ENCODE measurements at places on chromosomes 5 and 9.
A peak's percentile ranks its signal among the peaks of the same experiment; 100 is the strongest.

- DNase-seq = no peak
These were observed 36.8 kb downstream of the NSG2 start for GRCh38 chr5:174082286-174082685.

DNA sequence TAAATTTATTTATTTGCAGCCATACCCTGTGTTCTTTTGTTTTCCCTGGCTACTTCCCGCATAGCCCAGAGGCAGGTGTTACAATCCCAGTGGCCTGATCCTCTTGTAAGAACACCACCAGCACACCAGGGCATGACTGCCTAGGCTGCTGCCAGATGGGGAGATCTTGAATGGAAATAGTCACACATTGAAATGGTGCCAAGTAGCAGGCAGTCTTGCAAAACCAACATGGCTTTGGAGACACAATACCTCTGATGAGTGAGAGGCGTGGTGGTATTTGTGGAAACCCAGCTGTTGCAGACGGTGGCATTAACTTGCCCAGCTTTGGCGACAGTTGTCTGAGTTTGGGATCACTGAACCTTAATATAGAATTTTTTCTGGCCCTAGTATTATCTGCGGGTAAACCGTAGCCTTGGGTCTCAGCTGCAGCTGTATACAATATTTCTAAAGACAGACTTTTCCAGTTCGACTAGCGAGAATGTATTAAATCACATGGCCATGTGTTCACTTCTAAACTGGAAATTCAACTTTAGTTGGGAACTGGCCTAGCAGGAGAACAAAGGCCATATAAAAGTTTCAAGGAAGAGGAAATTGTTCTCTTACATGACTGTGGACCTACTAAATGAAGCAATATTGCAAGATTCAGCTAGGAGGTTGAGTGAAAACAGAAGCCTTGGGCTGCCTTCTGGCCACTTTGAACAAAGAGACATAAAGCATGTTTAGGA, 277.0 kb downstream of the SMARCA2 start:
- peak; percentile 98 for DNase-seq

- DNase-seq = no peak
These were observed 353.4 kb upstream of the PANK3 start for GRCh38 chr5:168932400-168933189.

GRCh38 chr9:106287091-106287631, 575.8 kb upstream of the ZNF462 start:
- no peak for DNase-seq

DNA sequence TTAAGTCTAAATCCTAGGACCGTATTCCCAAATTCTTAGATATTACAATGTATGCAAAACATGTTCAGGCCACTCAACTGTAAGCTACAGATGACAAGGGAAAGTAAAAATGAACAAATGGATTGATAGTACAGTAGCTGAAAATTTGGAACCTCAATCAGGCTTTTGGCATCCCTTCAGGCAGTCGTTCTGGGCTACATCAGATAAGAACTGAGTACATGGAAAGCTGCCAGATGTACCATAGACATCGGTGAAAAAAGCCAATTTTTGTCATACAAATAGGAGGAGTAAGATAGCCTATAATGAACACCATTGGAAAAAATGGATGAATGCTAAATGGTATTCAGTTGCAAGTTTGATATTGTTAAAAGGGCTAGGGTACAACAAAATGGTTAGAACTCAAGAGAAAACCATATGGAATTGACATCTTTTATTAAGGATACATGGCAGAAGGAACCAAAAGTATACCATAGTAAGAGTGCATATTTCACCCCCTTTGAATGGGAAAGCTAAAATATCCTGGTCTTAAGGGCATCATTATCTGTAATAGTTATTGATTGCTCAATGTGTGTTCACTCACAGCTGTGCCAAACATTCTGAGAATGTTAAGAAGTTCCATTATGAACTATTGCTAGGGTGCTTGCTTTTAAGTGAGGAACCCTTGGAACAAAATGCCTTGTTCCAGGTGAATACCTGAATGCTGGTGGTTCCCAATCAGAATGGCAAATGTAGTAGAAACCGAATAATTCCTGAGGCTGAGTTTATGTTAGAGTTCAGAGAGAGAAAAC, 86.4 kb downstream of the NR3C1 start:
- DNase-seq = no peak

DNA sequence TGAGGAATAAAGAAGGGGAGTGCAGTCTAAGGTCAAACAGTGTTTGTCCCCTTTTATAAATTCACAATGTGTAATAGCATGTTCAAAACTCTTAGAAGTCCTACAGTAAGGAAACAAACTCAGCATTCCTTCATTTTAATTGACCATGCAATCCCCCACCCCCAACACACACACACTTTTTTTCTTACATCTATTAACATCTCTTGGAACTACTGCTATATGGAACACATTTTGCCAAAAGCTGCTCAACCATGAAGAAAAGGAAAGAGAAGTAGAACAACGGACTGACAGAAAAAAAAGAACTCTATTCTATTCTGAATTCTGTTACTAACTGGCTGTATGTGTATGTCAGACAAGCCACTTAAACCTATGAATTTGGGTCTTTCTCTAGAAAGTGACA, 2.8 kb upstream of the CTNNAL1 start:
- no peak for DNase-seq

DNA sequence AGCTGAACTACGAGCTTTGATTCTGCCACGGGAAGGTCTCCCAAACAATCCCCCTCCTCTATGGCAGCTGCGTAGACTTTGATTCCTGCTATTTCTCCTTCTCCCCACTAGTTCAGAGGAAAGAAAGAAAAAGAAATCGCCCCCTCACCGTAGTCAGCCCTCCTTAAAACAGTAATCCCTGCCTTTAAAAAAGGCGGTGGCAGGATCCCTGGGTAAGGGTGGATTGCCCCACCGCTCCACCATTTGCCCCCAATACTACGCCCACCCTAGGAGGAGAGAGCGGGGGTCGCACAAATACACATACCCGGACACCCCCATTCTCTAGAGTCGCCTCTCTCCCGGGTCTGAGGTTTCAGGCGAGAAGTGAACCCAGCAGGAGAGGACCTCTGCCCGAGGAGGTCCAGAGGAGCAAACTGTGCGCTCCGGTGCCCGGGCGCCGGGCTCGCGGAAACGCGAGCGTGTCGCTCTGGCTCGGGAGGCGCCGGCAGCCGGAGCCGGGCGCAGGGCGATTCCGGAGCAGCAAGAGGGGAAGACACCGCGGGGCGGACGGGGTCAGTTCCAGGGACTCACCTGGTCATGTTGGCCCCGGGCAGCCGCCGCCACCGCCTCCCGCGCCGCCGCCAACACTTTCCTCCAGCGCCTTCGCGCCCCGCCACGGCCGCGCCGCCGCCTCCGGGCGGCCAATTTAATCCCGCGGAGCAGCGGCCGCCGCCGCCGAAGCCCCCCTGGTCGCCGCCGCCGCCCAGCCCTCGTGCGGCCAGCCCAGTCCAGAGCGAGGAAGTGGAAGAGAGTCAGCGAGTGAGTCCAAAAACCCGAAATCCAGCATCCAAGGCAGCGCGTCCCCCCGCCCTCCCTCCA, 1057.7 kb upstream of the DMAC1 start:
- peak; percentile 51 for DNase-seq

Measured in NCI-H2081 (cell line).